ENCODE measurements at places on chromosomes 3 and 15.

GRCh38 chr3:46113608-46114007, 86.3 kb upstream of the XCR1 start:
- DNase-seq = no peak

- no peak for DNase-seq
These were observed 6.8 kb downstream of the EDEM1 start for GRCh38 chr3:5194341-5194740.

DNA sequence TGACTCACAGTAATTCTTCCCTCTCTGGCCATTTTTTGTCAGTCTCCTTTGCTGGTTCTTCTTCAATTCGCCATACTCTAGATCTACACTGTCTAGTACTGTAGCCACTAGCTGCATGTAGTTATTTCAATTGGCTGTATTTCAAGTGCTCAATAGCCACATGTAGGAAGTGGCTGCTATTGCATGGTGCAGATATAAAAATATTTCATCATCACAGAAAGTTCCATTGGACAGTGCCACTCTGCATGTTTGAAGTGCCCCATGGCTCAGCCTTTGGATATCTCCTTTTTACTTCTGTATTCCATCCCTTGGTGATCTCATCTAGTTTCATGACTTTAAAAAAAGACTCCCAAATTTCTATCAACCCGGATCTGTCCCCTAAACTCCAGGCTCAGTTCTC, 22.1 kb downstream of the PPP2R3A start:
- DNase-seq = no peak

DNA sequence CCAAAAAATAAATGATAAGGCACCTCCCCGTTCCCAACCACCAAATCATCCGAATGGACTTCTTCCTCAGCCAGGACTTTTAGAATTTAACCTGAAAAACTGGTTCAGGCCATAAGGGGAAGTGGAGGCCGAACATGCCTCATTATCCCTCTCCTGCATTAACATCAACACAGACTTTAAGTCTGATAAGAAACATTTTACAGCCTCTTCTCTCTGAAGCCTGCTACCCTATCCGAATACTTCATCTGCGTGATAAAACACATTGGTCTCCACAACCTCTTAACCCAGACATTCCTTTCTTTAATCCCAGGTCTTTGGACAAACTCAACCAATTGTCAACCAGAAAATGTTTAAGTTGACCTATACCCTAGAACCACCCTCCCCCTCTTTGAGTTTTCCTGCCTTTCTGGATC, 850 bp upstream of the SLC41A3 start:
- no peak for DNase-seq

GRCh38 chr3:191721990-191722389, 261.0 kb downstream of the PYDC2 start:
- no peak for DNase-seq

DNA sequence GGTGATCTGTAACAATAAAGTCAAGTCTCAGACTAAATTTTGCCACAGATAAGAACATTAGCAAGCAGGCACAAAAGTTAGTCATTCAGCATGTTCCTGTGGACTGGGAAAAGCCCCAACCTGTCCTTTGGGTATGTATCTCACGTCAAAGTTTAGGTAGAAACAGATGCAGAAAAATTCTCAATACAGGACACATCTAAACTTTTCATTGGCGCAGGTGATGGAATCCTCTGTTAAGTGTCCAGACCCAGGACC, 120.6 kb downstream of the ATG7 start:
- DNase-seq = no peak

DNA sequence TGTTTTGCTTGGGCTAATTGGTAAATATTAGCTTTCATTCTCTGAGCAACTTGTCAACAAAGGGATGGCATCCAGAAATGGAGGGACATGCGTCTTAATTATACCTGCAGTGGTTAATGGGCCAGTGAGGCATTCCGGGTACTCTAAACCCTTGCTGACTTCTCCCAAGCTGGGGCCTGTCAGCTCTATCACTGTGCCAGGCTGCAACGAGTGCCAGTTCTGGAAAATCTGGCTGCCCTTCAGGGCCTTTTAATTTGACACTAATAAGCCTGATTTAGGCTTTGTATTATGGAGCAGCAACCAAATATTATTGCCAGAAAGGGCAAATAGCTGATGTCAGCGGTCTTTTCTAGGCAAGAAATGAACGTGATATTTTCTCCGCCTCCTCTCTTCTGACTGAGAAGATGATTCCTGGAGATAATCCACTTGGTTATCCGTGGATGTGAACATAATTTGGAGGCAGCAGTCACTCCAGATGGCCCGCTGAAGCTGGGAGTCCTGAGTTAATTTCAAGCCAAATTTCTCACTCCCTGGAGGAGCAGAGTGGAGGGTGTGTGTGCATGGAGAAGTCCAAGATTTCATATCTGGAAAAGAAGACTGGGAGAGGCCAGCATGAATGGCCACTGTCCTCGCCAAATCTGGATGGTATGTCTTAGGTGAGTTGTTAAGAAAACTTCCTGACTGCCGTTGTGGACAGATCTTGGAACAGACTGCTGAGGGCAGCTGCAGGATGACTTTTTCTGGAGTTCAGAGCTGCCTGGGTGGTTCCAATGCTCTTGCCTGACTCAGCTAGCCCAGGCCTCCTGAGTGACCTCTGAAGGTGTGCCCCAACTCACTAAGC, 44.4 kb upstream of the PSMD6 start:
- peak; percentile 51 for DNase-seq

DNA sequence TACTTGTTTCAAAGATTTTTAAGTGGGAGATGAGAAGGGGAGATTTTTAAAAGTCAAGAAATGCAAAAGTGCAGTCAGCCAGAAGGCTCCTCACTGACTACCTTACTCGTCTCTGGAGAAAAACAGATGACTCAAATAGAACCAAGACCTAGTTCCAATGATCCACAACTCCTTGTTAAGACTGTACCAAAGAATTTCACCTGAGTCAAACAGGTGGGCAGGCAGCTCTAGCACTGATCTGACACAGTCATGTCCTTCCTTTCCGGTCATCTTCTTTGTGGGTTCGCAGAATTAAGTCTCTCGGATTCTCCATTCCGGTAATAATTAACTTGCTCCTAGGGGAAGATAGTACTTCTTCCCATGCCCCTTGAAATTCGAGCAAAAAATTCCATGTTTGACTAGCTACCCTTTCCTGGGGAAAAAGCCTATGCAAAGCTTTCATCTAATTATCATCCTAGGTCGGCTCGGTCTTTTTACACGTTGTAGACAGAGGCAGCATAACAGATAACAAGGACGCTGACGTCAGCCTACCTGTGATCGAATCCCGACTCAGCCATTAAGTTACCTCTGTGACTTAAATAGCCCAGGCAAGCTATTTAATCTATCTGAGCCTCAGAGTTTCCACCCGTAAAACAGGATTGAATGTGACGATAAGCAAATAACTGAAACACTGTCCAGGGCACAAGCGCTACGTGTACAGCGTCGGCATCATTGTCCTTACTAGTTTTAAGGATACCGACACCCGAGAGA, 758 bp downstream of the SELENOK start:
- peak; percentile 63 for DNase-seq

DNA sequence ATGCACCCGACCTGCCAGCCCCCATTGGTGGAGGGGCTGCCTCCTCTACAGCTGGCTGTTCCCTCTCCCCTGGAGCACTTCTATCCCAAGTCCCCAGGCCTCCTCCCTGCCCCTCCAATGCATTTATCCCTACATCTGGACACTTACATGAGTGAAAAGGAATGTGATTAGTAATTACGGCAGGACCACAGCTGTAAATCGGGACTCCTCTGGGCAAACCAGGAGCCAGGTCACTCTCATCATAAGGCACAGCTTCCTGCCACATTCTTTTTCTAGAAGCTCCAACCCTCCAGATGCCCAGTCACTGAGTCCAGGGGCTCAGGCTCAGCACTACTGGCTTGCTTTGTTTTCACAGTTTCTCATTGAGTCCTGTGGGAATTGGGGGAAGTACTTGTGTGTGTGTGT, 54.3 kb downstream of the IL20RB start:
- peak; percentile 34 for DNase-seq

- peak; percentile 59 for DNase-seq
These were observed 19.8 kb upstream of the CELF6 start for GRCh38 chr15:72339777-72340177.

Measured in NCI-H69 (cell line).